ENCODE measurements at places on chromosomes 13 and 19. TPM values are rescaled to one million over a fixed set of nuclear protein-coding genes. Genes with fewer than 3 reads are reported as not detected.

DNA sequence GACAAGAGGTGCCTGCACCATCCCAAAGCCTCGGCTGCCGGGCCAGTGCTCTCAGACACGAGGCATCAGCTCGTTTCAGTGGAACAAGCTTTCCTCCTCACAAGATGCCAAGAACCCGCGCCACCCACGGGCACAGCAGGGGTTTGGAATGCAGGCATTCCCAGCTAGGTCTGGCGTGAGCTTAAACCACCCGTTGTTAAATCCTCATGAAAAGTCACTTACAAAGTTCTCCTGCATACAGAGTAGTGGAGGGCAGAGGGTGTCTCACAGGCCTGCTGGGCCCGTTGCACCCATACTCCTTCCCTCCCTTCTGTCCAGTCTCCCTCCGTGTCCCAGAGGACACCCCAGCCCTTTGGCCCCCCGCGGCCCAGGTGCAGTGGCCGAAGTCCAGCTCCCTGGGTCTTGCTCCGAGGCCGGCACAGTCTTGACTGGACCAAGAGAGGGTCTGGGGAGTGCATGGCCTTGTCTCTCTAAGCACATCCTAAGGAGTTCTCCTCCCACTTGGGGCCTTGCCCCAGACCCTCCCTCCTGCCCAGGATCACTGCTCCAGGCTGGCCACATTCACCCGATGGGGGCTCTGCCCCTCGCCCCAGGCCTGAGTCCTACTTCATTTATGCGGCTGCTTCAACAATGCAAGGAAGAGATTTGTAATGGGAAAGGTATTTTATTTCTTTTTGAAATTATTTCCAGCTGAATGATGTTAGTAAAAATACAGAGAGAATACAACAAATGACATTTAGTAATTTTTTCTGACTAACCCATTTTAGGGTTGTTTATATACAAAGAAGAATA, 35.2 kb upstream of the GRTP1 start:
- H3K27me3 ChIP-seq, result no peaks in the 10 kb centered on the region
- H3K36me3 ChIP-seq, result no peaks in the 10 kb centered on the region
- no peaks in the 10 kb centered on the region for H3K4me1 ChIP-seq

GRCh38 chr13:109790086-109790485, 3.7 kb upstream of the IRS2 start:
- H3K4me1 ChIP-seq, result peaks cover 6% of the 10 kb centered on the region
- no peak overlapping the region for H3K27ac ChIP-seq
- peaks cover 39% of the 10 kb centered on the region for H3K27me3 ChIP-seq
- no peak for DNase-seq

- H3K4me3 ChIP-seq, result no peak overlapping the region
- no peak overlapping the region for H3K27ac ChIP-seq
- no peaks in the 10 kb centered on the region for H3K4me1 ChIP-seq
- no peaks in the 10 kb centered on the region for H3K27me3 ChIP-seq
These were observed 373.5 kb downstream of the KCTD12 start for GRCh38 chr13:76512721-76513145.

- no peak overlapping the region for H3K4me3 ChIP-seq
- peaks cover 17% of the 10 kb centered on the region for H3K4me1 ChIP-seq
- H3K36me3 ChIP-seq, result peaks cover 68% of the 10 kb centered on the region
- H3K27ac ChIP-seq, result no peak overlapping the region
- no peak for DNase-seq
These were observed 58.3 kb downstream of the DOCK9 start for GRCh38 chr13:98919566-98919965.

Gene CGB5
- not detected for total RNA-seq

GRCh38 chr13:65914716-65915115, 1315.4 kb downstream of the PCDH9 start:
- no peak for DNase-seq
- H3K36me3 ChIP-seq, result no peaks in the 10 kb centered on the region
- H3K27me3 ChIP-seq, result no peaks in the 10 kb centered on the region
- H3K4me1 ChIP-seq, result no peaks in the 10 kb centered on the region
- no peak overlapping the region for H3K4me3 ChIP-seq
- H3K27ac ChIP-seq, result no peak overlapping the region

DNA sequence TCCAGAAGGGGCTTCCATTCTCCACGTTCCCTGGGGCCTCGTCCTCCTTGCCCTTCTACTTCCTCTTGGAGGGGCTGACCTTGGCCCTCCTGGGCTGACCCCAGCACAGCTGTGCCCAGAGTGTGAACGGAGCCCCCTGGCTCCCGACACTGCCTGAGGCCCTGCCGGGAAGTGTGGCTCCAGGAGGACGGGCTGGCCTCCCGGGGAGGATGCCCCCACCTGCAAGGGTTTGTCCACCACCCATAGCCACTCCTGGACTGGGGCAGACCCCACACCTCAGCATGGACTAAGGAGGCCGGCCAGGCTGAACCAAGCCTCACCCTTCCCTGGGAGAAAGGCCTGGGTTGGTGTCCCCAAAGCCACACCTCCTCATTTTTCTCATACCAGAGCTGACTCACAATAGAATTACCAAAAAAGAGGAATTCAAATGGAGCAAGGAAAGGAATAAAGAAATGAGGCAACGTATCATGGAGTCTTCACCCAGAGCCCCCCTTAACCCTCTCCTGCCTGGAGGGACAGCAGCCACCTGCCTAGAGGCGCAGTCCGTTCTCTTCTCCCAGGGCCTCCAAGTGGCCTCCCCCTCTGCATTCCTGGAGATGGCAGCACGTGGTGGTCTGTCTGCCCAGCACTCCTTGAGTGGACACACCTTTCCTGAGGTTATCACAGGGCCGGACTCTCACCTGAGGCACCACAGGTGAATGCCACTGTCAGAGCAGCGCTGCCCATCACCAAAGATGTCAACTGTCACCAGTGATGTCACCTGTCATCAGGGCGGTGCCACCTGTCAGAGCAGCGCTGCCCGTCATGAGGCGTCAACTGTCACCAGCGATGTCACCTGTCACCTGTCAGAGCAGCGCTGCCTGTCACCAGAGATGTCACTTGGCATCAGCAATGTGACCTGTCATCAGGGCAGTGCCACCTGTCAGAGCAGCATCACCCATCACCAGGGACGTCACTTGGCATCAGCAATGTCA, 3.1 kb upstream of the C13orf46 start:
- no peaks in the 10 kb centered on the region for H3K27me3 ChIP-seq
- peaks cover 9% of the 10 kb centered on the region for H3K36me3 ChIP-seq
- peaks cover 1% of the 10 kb centered on the region for H3K4me1 ChIP-seq

Gene GGN
- not detected for total RNA-seq

DNA sequence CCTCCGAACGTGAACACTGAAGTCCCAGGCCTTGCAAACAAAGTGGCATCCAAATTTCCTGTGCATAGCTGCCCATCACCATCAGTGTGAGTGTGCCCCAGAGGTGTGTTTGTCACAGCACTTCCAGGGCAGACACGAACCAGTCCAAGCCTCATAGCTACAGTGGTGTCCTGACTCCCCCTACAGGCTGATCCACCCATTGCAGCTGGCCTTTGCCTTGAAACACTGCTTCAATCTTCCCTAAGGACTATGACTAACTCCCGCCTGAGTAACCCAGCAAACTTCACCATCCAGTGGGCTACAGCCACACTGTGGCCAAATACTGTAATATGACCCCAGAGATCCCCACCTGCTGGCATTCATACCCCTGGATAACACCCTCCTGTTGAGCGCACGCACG, 3.9 kb downstream of the ZNF266 start:
- peaks cover 14% of the 10 kb centered on the region for H3K4me1 ChIP-seq
- no peak overlapping the region for H3K27ac ChIP-seq
- H3K27me3 ChIP-seq, result no peaks in the 10 kb centered on the region
- no peak for DNase-seq
- H3K36me3 ChIP-seq, result peaks cover 70% of the 10 kb centered on the region
- no peak overlapping the region for H3K4me3 ChIP-seq

DNA sequence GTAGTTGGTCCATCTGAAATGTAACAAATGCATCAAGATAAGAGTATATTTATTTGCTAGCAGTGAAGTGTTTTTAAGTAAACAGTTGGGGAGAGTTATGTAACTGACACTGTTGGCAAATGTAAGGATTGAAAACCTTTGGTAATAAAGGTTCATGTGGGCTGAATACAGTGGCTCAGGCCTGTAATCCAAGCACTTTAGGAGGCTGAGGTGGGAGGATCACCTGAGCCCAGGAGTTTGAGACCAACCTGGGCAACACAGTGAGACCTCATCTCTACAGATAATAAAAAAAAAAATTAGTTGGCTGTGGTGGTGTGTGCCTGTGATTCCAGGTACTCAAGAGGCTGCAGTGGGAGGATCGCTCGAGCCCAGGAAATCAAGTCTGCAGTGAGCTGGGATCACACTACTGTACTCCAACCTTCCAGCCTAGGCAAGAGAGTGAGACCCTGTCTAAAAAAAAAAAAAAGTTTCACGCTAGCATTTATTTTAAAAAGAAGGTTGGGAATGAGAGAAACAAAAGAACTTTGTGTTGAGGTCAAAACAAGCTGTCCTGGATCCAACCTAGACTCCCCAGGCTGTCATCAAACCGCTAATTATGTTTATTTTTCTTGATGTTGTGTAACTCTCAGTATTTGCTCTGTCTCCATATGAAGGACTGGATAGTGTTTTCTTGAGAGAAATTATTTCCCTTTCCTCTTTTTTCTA, 20.7 kb downstream of the SETDB2 start:
- H3K4me1 ChIP-seq, result peaks cover 1% of the 10 kb centered on the region
- H3K27ac ChIP-seq, result no peak overlapping the region
- H3K4me3 ChIP-seq, result no peak overlapping the region

DNA sequence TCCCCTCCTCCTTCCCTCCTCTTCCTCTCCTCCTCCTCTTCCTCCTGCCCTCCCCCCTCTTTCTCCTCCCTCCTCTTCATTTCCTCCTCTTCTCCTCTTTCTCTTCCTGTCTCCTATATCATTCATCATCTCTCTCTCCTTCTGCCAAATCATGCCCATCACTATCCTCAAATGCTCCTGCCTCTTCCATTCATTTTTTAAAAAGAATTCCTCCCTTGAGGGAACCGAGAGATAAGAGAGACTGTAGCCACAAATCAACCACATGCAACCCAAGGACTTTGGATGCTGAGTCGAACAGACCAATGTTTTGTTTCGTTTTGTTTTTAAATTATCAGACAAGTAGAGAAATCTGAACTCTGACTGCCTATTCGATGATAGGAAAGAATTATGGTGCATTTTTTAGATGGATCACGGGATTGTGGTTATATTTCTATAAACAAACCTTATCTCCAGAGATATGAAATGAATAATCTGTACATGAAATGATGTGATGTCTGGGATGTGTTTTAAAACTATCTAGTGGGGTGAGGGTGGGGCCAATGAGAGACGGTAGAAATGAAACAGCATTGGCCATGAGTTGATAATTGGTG, 9.5 kb upstream of the ZNF541 start:
- H3K27ac ChIP-seq, result peak overlapping the region; percentile 65
- H3K4me1 ChIP-seq, result peaks cover 18% of the 10 kb centered on the region
- no peak for DNase-seq
- peak overlapping the region; percentile 27 for H3K4me3 ChIP-seq

DNA sequence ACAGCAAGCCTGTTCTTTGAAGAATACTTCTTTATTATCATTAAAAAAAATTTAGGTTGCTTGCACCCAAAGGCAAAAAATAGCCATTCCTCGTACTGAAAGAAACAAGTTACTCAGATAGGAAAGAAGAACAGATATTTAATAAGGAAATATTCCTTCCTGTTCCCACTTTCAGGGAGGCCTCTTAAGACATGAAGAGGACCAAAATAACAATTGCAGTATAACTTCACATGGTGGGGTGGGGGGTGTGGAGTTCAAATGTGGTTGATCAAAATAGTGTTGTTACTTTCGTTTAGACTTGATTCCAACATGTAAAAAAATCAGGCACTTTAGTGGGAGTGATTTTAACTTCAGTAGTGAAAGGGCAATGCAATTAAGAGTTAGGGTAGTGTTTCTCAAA, 3.6 kb downstream of the RGCC start:
- peaks cover 69% of the 10 kb centered on the region for H3K4me1 ChIP-seq
- H3K27me3 ChIP-seq, result peaks cover 10% of the 10 kb centered on the region
- peaks cover 7% of the 10 kb centered on the region for H3K36me3 ChIP-seq
- H3K27ac ChIP-seq, result peak overlapping the region; percentile 88
- DNase-seq, result no peak
- peak overlapping the region; percentile 89 for H3K4me3 ChIP-seq

Gene KIR2DL3
- not detected for total RNA-seq

GRCh38 chr19:34241513-34242337, 12.6 kb upstream of the GARRE1 start:
- H3K27ac ChIP-seq, result no peak overlapping the region
- H3K27me3 ChIP-seq, result no peaks in the 10 kb centered on the region
- no peak for DNase-seq
- H3K4me1 ChIP-seq, result no peaks in the 10 kb centered on the region

Gene SSC5D
- 0.86 TPM for total RNA-seq

Gene OR7A5
- total RNA-seq, result not detected

Gene PDX1
- total RNA-seq, result not detected

GRCh38 chr13:68064001-68064770, 834.0 kb upstream of the PCDH9 start:
- DNase-seq, result no peak
- H3K4me1 ChIP-seq, result no peaks in the 10 kb centered on the region
- H3K27me3 ChIP-seq, result no peaks in the 10 kb centered on the region
- no peak overlapping the region for H3K27ac ChIP-seq

DNA sequence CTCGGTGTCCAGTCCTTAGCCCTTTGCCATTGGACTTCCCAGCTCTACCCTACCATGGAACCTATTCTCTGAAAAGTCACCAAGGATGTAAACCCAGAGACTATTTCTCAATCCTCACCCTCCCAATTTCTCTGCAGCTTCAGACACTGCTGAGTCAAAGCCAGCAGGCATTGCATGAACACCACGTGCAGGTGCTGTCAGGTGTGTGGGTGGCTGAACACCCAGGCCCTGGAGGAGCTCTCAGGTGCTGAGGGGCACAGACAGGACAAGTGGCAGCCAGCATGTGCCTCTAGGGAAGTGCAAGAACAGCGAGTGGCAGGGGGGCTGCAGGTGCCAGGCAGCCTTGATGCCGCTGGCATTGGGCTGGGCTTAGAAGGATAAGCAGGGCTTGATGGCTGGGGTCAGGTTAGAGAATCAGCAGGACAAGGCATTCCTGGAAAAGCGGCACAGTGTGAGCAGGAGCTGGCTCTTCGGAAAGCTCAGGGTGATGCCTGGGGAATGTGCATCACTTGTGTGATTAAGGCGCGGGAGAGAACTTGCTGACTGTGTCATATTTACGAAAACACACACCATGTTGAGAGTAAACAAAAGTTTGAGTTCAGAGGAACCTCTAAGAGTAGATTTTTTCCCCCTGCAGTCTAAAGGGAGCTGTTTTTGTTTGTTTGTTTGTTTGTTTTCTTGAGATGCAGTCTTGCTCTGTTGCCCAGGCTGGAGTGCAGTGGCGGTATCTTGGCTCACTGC, 83.8 kb downstream of the LNX2 start:
- no peak for DNase-seq
- no peaks in the 10 kb centered on the region for H3K36me3 ChIP-seq
- H3K27ac ChIP-seq, result no peak overlapping the region
- H3K4me3 ChIP-seq, result no peak overlapping the region

Gene ATP4A
- not detected for total RNA-seq

Gene TSSK6
- total RNA-seq, result 6.5 TPM
